Adipocyte (in vitro differentiated cells): ENCODE measurements at places on chromosomes 7 and 10.

DNA sequence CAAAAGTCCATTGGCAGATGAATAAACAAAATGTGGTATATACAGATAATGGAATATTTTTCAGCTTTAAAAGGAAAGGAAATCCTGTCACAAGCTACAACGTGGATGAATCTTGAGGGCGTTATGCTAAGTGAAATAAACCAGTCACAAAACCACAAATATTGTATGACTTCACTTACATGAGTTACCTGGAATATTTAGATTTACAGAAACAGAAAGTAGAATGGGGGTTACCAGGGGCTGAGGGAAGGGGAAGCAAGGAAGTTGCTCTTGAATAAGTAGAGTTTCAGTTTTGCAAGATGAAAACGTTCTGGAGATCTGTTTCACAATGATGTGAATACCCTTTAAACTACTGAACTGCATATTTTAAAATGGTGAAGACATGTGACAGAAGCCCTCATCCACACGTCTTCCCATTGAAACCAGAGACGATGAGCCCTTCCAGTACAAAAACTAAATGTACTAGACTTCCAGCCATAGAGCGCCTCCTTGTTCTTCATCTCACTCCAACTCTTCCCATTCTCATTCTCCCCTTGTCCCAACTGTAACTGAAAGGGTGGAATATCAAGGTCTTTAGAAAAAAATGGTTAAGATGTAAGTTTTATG lies 62.4 kb downstream of the MICU1 start:
- no peak for DNase-seq

- no peak for DNase-seq
These were observed 40.6 kb upstream of the SRGN start for GRCh38 chr10:69047111-69047832.

DNA sequence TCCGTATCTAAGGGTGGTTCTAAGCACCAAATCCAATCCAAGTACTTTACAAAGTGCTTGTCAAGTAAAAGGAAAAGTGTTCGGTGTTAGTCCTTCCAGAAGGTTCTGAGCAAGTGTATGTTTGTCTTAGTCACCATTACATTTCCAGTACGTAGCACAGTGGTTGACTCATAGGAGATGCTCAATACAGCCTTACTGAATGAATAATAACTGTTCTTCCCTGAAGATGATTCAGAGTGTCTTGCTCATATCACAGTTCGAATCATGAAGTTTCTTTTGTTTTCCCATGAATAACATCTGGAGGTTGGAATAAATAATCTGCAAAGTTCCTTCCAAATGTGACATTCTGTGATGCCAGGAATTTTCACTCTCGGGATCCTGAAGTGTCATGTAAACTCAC lies 53.4 kb downstream of the WNT2 start:
- peak; percentile 68 for DNase-seq

DNA sequence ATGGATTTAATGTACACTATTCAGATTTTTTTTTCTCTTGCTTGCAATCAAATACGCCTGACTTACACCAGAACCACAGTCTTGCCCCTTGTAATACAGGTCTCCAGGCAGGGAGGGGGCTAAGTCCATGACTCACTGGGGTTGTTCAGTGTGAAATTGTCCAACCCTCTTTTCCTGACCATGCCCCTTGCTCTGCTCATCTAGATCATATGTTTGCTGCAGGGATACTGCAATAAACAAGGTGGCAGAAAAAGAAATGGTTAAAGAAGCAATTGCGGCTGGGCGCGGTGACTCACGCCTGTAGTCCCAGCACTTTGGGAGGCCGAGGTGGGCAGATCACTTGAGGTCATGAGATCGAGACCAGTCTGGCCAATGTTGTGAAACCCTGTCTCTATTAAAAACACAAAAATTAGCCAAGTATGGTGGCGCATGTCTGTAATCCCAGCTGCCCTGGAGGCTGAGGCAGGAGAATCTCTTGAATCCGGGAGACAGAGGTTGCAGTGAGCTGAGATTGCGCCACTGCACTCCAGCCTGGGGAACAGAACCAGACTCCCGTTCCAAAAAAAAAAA lies 85.5 kb downstream of the TMEM130 start:
- no peak for DNase-seq

- DNase-seq = peak; percentile 45
These were observed 2.0 kb upstream of the ARPC1B start for GRCh38 chr7:99372275-99373090.

- peak; percentile 67 for DNase-seq
These were observed at the start of gene PTPRZ1 for GRCh38 chr7:121872831-121873288. Gene PTPRZ1, plus strand, starts transcription at chr7:121873161. Its CDS starts 339 bp downstream, at chr7:121873500.

DNA sequence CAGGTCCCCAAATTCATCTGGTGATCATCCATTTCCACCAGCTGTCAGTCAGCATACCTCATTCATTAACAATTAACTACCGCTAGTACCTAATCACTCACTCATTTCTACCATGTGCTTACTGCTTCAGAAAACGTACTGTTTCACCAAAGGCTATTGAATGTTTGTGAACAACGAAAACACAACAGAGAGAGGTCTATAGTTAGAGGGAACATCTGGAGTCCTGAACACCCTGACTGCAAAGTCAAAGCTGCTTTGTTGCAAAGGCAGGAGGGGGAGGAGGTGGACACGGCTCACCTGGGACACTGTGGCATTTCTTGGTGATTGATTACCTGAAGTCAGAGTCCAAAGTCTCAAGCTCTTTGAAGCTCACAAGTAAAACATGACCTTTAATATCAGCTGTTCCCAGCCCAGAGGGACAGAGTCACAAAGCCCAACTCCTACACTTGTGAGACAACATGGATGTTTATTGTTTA lies 342.3 kb upstream of the ADARB2 start:
- no peak for DNase-seq

GRCh38 chr7:155011086-155011485 lies 8.2 kb upstream of the PAXIP1 start:
- DNase-seq = no peak

DNA sequence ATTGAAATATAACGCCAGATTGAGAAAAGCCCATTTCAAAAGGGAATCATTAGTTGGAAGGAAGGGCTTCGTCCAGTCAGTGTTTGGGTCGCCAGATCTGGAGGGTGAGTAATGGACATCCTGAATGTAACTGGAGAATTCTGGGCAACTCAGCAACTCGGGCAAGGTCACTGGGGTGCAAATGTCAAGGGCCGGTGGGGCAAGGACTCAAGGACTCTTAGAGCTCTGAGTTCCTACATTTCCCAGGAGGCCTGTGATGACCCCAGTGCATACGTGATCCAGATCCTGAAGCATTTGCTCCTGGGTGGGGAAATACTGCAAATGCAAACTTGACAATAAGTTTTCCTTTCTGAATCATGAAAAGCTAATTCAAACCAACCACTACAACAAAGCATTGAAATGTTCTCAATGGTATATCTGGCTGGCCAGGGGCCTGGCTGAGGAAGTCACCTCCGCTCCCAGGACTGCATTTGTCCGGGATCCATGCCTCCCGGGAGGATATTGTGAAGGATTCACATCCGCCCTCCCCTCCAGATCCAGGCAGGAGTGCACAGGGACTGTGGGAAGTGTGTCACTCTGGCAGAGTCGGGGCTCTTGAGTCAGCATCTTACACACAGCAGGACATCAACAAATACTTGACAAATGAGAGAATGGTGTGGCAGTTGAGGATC lies 164.0 kb downstream of the FANK1 start:
- DNase-seq = peak; percentile 61

- peak; percentile 22 for DNase-seq
These were observed 1.5 kb downstream of the PDLIM1 start for GRCh38 chr10:95289003-95289920.

DNA sequence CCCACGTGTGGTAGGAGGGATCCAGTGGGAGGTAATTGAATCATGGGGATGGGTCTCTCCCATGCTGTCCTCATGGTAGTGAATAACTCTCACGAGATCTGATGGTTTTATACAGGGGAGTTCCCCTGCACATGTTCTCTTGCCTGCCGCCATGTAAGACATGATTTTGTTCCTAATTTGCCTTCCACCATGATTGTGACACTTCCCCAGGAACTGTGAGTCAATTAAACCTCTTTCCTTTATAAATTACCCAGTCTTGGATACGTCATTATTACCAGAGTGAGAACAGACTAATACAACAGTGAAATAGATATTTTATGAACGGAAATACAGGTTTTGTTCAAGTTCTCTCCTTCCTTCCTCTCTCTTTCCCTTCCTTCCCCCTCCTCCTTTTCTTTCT lies 15.8 kb downstream of the CALD1 start:
- DNase-seq = no peak

GRCh38 chr7:118737935-118738334 lies 513.4 kb downstream of the ANKRD7 start:
- DNase-seq = no peak

DNA sequence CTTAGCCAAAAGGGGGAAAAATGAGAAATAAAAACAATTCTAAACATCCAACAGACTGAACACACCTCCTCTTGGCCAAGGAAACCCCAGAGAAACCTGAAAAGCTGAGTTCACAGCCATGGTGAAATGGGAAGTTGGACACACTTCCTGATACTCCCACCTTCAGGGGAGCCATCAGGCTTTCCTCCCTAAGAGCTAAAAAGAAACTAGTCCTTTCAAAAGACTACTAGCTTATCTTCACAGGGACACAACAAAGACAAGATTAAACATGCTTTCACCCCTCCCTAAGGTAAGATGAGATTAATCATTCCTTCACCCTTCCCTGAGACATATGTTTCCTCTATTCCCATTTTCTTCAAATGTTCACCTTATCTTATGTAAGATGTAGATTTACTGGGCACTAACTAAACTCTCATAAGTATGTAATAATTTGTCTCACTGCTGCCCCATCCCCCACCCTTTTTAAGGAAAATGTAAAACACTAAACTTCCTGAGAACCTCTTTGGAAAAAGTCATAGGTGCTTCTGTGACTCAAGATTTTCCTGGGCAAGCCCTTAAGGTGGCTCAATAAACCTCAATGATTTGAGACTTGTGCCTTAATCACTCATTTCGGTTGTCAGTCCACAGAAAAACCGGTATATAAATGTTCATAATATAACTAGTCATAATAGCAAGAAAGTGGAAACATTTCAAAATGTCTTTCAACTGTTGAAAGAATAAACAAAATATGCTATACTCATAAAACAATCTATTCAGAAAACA lies 40.5 kb downstream of the HTR7 start:
- DNase-seq = no peak

DNA sequence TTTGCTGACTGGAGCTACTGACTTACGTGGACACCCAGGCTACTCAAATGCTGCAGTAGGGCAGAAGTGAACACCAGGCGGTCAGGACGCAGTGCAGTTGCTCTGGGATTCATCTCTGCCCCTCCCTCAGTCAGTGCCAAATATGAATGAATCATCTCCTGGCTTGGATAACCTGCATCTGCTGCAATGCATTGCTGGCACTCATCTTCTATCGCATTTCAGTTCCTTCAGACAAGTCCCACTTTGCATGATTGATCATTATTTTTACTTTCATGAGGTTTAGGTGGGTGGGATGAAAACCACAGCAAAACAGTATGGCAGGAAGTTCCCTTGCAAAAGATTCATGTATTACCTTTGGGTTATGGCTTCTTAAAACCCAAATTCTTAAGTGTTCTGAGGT lies 224.6 kb upstream of the NRP1 start:
- DNase-seq = peak; percentile 75

- DNase-seq = peak; percentile 6
These were observed 82.7 kb upstream of the WIPF3 start for GRCh38 chr7:29723599-29723998.

DNA sequence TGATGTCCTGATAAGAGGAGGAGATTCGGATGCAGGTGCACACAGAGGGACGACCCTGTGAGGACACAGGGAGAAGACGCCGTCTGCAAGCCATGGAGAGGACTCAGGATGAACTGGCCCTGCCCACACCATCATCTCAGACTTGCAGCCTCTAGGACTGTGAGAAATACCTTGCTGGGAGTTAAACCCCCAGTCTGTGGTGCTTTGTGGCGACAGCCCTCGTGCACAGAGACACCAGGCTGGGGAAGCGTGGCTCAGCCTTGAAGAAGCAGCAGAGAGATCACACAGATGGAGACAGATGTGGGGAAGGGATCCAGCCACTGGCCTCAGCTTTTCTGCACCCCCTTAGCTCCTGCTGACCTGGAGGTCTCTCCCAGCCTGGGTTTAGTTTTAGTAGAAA lies 26.3 kb upstream of the PITRM1 start:
- DNase-seq = no peak

DNA sequence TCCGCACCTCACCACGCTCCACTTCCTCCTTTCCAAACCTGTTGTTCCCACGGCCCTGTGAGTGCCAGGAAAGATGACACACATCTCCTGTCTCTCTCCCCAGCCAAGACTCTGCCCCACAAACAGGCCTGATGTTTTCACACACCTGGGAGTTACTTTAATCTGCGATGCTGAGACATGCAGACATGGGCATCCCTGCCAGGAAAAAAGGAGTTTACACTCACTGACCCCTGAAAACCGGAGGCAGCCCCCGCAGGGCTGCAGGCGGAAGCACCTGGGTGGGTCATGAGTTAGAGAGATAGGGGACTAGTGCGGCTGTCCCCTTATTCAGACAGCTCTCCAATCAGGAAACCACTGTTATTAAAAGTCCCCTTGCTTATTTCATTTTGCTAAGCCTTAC lies 106.4 kb upstream of the CARD11 start:
- DNase-seq = no peak

GRCh38 chr10:114489521-114490310 lies 85.4 kb upstream of the AFAP1L2 start:
- no peak for DNase-seq

DNA sequence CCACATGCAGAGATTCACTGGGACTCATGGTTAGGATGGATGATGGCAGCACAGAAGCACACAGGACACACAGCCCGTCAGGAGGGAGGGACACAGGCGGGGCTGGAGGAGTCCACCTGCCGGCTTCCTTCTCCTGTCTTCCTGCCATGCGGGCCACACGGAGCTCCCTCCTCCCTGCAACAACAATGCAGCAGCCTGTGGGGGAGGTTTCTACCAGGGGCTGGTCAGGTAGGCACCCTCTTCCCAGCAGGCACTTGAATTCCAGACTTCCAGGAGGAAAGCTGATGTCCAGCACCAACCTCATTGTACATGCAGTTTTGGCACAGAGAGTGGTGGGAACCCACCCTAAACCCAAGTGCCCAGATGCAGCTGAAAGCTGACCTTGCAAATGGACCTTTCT lies 341.2 kb downstream of the GLRX3 start:
- DNase-seq = no peak

- DNase-seq = no peak
These were observed 57.7 kb upstream of the KCNIP2 start for GRCh38 chr10:101901340-101901739.

GRCh38 chr7:31311552-31311951 lies 29.0 kb downstream of the NEUROD6 start:
- DNase-seq = no peak

- DNase-seq = no peak
These were observed 14.9 kb downstream of the UNCX start for GRCh38 chr7:1247527-1248041.

DNA sequence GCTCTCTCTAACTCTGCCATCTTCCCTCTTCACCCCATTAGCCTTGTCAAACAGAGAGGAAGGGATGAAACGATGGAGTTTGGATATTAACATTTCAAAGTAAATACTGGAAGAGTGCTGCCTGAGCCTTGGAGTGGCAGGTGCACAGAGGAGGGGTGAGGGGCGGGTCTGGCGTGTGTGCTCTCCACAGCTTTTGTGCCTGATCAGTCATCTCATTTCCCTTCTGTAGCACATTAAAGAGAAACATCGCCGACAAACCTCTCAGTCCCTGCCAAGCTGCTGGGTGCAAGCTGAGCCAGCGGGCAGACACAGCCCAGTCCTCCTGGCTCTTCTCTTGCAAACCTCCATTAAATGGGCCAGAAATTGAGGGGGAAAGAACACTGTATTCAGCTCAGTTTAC lies 76.2 kb downstream of the SLIT1 start:
- no peak for DNase-seq

- DNase-seq = no peak
These were observed 164.5 kb upstream of the NPVF start for GRCh38 chr7:25392588-25393338.

GRCh38 chr7:88689821-88690220 lies 69.7 kb upstream of the ZNF804B start:
- DNase-seq = no peak
